ENCODE measurements at places on chromosomes 7 and 10. TPM values are rescaled to one million over a fixed set of nuclear protein-coding genes. Genes with fewer than 3 reads are reported as not detected.

DNA sequence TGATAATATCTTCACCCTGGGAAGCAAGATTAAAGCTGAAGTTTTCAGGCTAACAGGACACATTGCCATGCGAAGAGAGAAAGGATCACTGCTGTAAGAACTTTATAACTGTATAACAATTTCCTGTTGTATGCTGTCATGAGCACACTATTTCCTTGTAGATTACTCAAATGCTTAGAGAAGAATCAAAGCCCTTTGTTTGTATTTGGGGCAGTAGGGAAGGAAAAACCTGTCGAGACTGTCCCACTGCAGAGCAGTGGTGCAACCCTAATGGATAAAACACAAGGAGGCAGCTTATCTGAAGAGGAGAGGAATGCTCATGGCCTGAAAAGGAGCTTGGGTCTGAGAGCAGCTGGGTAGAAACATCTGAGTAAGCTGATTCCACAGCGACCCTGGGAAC is 327.7 kb upstream of the NPSR1 start:
- no peak for DNase-seq

Gene FAM25G
- not detected for total RNA-seq

Gene TMEM130
- not detected for total RNA-seq

Gene ENTPD1
- total RNA-seq = 7.6 TPM

GRCh38 chr10:7667262-7668141 is 736 bp upstream of the ITIH5 start:
- DNase-seq = no peak

Gene FKBP9
- 135 TPM for total RNA-seq

DNA sequence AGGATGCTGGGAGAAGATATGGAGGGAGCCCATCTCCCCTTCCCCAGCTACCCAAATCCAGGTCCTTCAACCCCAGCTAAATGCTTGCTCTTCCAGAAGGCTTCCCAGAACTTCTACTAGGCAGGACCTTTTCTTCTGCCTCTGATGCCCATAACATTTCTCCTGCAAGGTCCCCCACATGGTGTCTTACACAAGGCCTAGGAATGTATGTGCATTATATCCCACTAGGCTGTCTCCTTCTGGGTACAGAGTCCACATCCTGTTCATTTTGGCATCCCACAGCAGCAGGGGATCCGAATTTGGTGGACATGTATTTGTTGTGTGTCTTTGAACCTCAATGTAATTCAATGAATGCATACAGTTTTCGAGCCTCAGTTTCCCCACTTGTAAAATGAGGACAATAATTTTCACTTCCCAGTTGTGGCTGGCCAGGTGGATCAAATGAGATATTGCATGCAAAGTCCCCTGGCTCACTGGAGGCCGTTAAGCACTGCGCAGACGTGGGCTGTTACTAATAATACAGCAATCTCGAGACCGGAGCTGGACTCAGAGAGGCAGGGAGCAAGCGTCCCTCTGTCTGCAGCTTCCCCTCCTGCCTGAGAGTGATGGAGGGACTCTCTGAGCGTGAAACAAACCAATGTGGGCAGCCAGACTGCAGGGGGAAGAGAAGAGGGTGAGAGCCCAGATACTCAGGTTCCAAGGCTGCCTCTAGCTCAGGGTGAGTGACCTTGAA is 18.6 kb upstream of the YWHAG start:
- peak; percentile 54 for DNase-seq

GRCh38 chr10:87915989-87916388 is 52.6 kb downstream of the PTEN start:
- peak; percentile 32 for DNase-seq

Gene CALN1
- total RNA-seq = not detected

GRCh38 chr7:93062599-93062998 is 55.2 kb downstream of the SAMD9 start:
- DNase-seq = no peak

Gene HIPK2
- 143 TPM for total RNA-seq

DNA sequence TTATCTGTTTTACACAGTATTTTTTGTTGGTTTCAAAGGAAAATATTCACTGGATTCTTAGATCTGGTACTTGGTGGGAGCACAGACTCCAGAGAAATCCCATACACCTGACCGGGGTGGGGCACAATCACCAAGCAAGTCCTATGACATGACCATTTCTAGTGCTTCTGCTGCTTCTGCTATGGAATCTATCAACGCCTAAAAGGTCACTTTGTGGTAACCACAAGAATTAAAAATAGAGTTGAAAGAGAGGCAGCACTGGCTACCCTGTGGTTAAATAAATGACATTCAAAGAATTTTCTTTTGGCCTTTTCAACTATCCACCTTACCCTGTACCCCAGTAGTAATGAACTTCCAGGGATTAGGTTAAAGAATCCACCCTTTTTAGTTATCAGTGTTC is 329.9 kb upstream of the VWC2 start:
- no peak for DNase-seq

- DNase-seq = peak; percentile 91
Observed at GRCh38 chr7:28179120-28180030, 1.2 kb downstream of the JAZF1 start.
